Stimulated activated CD4-positive, alpha-beta T cell treated with anti-CD3 and anti-CD28 coated beads, Interleukin-1b, Interleukin-23, amount 100 ng/mL, for 1 hour (primary cell): ENCODE measurements at places on chromosomes 12 and 14.

DNA sequence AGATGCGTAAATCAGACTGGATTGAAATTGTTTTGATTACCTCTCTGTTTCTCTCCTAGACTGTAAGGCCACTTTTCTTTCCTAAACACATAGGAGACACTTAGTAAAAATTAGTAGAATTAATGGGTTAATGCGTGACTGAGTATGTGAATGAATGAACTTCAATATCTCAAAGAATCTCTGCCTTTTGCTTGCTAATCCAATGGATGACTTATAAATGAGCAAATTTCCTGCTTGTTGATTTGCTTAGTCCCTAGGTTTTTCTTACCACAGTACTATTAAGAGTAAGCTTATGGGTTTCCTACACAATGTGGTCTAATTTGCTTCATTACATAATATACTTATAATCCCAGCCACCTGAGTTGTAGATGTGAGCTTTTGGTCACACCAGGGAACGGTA is 164.1 kb downstream of the SRGAP1 start:
- DNase-seq = no peak

- no peak for DNase-seq
Measured at GRCh38 chr12:125330645-125331341, 265.6 kb downstream of the AACS start.

GRCh38 chr12:127640181-127640886 is 626.6 kb upstream of the TMEM132C start:
- no peak for DNase-seq

- no peak for DNase-seq
Measured at GRCh38 chr12:55729819-55730818, 1.3 kb upstream of the CD63 start.

DNA sequence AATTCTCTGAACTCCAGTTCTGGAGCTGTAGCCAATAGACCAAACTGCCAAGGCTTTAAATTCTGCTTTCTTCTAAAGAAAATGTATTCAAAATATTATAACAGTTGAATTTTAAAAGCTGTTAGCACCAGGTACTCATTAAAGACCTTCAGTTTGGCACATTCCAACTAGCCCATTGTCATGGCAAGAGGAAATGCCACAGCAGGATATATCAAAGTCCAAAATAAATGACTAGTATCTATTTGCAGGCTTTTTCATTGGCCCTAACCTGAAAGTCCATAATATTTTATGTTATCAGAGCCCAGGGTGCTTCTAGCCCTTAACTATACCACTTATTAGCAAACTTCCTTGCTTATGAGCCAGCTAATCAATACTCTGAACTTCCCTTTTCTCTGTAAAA is 3.1 kb upstream of the RIC8B start:
- DNase-seq = no peak

DNA sequence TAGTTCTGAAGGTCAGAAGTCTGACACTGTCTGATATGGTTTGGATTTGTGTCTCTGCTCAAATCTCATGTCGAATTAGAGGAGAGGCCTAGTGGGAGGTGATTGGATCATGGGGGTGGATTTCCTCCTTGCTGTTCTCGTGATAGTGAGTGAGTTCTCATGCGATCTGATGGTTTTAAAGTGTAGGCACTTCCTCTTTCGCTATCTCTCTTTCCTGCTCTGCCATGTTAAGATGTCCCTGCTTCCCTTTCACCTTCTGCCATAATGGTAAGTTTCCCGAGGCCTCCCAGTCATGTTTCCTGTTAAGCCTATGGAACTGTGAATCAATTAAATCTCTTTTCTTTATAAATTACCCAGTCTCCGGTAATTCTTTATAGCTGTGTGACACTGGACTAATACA is 84.1 kb upstream of the TMTC1 start:
- DNase-seq = no peak

DNA sequence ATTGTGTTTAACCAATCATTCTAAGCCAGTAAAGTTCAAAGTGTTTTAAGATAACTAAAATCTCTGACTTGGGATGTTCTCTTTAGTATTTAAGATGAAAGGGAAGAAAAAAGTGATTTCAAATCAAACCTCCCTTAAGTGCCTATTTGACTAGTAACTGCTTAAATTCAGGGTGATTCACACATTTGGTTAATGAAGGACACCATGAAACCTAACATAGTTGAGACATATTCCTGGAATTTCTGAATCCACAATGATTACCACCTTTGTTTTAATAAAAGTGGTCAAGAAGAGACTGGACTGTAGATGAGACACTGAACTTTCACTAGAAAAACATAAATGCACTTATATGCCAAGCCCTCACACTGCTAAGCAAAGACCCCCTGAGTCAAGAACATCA is 138.7 kb downstream of the MED13L start:
- no peak for DNase-seq

- no peak for DNase-seq
Measured at GRCh38 chr12:25364529-25365339, 114.0 kb upstream of the KRAS start.

DNA sequence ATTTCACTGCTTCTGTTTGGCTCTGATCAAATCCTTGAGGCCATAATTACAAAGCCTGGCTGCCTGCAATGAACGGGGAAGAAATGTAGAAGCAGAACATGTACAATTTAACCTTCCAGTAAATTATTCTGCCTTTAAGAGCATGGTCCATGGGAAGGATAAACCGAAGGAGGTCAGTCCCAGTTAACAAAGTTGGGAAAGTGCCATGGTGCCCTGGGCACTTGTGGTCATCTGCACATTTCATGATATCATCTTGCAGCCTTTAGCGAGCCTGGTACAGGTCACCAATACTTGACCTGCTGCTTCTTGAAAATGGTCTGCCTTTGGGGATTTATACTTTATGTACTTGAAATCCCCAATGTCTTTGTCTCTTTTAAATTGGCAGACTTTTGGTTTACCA is 175.9 kb upstream of the KITLG start:
- no peak for DNase-seq

DNA sequence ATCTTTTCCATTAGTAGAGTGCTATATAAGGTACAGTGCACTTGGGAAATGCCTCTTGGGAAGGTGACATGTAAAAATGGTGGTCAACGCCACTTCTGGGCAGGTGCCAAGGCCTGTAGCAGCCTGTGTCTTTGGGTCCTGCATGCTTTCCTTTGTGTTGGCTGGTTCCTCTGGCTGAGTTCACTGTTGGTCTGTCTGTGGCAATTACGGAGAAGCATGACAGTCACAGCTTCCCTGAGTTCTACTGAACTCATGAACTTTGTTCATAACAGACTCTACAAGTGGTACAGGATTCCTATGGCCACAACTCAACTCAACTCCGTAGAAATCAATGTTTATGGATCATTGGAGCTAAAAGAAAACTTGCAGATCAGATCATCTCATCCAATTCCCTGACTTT is 98.0 kb downstream of the CACNA1C start:
- no peak for DNase-seq

DNA sequence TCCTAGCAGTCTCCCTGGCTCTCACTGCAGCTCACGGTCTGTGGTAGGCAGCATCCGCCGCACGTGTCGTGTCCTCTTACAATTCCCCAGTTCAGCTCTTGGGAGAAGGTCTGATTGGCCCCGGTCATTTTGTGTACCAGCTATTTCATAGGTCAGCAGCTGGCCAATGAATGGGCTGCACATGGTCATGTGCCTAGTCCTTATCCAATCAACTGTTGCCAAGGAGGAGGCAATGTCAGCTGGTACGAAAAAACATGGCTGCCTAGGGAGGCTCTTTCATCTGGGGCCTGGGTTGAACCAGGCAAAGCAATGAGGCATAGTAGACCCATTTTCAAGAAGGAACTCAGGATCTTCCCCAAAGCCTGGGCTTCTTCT is 46.1 kb downstream of the RNFT2 start:
- no peak for DNase-seq

DNA sequence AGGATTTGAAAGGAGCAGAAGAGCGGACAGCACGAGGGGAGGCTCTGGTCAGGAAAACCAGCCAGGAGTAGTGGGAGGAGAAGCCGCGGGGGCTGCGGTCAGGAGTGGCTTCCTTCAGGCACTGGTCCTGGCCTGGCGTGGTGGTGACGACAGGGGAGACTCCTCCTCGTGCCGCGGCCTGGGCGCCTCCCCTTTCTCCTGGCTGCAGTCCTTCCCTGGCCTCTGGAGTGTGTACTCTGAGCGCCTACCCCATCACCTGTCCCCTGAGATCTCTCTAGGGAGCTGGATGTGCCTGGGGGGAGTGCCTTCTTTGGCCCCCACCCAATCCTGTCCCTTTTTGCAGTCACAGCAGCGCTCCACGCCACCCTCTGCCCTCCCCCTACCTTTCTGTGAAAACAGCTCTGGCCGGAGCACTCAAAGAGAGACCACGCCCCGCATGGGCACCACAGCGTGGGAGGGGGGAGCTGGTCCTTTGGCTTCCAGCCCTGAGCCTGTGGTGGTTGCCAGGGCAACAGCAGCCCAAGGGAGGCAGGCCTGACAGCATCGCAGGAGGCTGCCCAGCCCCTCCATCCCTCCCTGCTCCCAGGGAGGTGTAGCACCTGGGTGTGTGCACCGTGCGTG is 125.9 kb downstream of the CALM1 start:
- no peak for DNase-seq

DNA sequence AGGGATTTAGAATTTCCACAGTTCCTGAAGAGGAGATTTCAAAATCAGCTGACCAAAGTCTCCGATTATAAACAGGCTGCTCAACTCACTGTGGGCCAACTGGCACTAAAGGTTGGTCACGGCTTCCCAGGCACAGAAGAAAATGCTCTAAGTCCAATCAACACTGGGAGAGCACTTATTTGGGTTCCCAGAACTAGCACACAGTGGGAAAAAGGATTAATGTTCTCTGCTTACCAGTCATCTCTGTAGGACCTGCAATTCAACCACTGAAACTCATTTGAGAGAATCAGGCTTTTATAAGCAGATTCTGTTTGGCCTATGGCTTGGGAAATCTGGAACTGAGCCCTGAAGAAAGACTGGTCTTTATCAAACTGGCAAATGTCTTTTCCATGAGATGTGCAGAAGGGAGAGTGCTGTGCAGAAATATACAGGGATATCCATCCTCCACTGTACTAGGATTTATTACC is 49.4 kb downstream of the ABCC9 start:
- DNase-seq = no peak

DNA sequence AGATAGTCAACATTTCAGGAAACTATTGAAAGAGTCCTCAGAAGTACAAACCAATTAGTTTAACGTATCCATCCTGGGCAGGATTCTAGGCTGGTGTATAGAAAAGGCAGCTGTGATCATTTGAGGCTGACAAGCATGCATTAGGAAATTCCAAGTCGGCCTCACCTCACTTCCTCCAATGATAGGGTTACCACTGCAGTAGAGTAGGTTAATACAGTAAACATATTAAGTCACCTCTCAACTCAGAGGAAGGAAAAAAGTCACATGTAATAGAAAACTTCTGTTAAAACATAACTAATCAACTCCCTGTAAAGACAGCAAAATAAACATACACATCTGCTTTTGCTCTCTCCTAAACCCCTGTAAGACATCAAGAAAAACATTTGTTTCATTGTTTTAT is 33.5 kb downstream of the MED13L start:
- no peak for DNase-seq

- DNase-seq = no peak
Measured at GRCh38 chr14:75016815-75017214, 14.1 kb downstream of the EIF2B2 start.

- no peak for DNase-seq
Measured at GRCh38 chr12:7061596-7061995, 1.1 kb downstream of the C1S start.

GRCh38 chr12:26378711-26379110 is 183.3 kb downstream of the SSPN start:
- DNase-seq = no peak

DNA sequence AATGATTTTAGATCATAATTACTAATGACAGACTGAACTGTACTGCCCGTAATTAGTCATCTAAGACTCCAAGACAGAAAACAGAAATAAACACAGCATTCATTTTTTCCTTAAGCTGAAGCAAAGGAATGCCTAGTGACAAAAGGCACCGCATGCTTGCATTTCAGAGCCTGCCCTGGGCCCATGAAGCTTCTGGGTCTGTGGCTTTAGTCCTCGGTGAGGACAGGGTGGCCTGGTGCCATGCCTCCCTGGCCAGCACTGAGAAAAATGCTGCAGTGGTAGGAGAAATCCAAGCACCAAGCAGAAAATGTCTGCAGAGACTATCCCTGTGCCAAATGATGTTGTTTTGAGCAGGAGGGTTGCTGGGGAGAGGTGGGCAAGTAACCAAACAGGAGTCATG is 171.6 kb downstream of the CALM1 start:
- DNase-seq = no peak

GRCh38 chr12:29734734-29735133 is 49.0 kb downstream of the TMTC1 start:
- no peak for DNase-seq

DNA sequence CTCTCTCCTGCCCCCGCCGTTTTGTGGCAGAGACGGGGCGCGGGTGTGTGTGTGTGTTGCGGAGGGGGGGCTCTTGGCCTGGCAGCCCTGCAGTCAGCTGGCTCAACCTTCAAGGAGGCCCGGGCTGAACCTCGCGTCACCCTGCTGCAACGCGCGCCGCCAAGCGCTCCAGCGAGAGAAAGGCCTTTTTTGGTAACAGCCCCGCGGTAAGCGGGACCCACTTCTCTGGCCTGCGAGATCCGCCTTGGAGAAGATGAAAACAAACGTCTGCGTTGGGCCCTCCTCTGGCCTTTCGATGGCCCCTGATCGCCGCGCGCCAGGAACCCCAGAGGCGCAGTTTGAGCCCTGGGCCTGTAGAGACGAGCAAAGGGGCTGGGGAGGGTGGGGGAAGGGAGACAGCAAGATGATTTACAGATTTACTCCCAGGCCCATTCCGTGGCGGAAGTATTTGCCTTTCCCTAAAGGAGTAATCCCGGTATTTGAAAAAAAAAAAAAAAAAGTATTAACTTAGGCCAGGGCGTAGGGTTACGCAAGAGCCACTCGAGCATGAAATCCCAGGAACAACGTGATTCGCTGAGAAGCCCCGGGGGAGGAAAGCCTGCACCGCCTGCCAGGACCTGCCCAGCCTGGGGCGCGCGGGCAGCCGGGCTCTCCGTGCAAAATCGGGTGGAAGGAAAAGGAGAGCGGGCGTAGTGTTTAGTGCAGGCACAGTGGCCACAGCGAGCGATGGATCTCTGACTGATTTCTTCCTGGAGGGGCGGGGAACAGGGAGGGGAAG is 4.5 kb upstream of the IRF2BPL start:
- DNase-seq = no peak

- no peak for DNase-seq
Measured at GRCh38 chr14:64812412-64812811, 67.3 kb downstream of the SPTB start.

- no peak for DNase-seq
Measured at GRCh38 chr12:68114606-68115005, 44.9 kb downstream of the IFNG start.
